ENCODE measurements at places on chromosomes 6 and 20.

DNA sequence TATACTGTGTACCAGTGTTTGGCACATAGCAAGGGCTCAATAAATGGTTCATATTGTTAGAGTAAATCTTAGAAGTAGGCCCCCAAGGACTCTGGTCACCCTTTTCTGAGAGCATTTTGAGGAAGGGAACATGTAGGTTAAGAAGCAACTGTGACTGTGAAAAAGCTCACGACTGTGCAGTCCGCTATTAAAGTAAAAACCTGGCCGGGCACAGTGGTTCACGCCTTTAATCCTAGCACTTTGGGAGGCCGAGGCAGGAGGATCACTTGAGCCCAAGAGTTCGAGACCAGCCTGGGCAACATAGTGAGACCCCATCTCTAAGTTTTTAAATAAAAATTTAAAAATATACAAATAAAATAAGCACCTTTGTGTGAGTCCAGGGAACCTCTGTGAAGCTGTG, 5.0 kb downstream of the ZDHHC14 start:
- no peak for DNase-seq

DNA sequence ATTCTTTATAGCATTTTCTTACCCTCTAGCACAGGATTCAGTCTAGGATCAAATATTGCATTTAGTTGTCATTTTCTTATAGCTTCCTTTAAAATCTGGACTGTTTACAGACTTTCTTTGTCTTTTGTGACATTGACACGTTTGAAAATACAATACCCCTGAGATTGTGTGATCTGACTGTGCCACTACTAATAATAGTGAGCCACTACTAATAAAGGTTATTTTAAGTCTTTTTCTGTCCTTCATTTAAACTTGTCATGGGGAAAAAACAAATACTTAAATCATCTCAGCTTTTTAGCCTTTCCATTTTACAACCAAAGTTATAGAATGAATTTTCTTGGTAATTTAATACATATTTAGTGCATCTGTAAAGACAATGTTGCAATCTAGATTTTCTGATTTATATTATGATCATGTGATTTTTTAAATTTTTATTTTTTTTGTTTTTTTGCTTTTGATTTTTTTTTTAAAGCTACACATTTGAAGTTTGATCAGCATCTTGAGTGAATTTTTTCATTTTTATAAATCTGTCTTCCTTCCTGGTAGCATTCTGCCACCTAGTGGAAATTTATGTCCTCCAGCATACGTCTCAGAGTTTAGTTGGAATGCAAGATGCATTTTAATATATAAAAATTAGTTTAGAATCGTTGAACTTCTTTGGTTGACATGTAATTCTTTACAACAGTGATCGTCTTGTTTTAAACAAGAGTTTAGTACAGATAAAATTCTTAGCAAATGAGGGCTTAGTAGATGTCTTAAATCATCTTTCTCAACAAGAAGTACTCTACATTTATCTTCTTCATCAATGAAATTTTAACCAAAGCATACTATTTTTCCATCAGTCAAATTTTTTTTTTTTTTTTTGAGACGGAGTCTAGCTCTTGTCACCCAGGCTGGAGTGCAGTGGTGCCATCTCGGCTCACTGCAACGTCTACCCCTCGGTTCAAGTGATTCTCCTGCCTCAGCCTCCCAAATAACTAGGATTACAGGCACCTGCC, 119.4 kb downstream of the NCOA3 start:
- DNase-seq = no peak

DNA sequence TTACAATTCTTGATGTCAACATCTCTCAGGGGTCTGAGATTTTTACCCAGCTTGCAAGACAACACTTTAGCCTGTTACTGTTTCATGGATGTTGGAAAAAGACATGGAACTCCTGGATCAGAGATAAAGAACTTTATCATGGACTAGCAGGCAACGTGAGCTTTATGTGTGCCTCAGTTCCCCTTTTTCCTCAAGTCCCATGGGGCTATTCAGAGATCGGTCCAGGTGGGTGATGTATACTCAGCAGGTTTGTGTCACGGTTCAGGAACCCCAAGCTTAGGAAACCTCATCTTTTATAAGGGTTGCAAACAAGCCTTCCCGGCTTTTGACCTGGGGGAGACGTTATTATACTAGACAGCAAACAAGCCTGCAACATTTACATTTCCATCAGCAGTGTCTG, 15.0 kb downstream of the AFG1L start:
- no peak for DNase-seq

GRCh38 chr6:167127785-167128531, 5.1 kb downstream of the CCR6 start:
- DNase-seq = no peak

DNA sequence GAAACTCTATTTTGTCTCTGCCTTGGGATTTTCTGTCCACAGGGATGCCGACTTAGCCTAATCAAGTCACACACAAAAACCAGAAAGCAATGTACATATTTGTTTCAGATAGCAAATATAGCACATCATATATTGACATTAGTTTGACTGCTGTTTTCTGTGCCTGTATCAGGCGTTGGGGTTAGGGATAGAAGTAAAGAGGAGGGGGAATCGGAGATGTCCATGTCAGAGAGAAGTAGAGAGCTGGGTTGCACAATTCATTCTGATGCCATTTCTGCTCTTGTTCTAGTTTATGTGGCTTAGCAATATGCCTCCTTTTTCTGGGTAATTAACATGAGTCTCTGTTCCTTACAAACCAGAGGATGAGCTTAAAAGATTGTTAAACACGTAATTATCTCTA, 14.7 kb upstream of the IPCEF1 start:
- DNase-seq = no peak

- DNase-seq = no peak
Observed at GRCh38 chr6:168116975-168117899, 38.2 kb upstream of the FRMD1 start.

DNA sequence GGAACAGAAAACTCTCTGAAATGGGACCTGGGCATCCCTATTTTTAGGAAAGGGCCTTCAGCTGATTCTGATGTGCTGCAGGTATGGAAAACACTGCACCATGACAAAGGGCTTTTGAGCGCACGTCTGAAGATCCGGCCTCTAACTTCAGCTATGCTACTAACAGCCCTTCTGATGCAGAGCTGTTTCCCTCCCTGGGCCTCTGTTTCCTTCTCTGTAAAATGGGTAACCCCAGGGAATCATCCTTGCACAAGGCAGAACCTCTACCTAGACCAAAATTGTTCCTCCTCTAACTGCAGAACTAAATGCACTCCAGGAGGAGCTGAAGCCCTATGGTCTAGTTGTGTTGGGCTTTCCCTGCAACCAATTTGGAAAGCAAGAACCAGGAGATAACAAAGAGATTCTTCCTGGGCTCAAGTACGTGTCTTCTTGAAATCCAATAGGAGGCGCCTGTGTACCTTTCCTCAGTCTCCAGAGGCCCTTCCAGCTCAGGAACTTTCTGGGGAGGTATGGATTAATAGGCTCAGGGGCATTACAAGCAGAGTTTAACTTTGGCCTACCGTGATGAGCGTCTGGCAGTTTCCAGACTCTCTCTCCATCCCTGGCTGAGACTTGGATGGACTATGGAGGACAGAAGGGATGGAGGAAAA, 5.9 kb downstream of the GPX5 start:
- no peak for DNase-seq

DNA sequence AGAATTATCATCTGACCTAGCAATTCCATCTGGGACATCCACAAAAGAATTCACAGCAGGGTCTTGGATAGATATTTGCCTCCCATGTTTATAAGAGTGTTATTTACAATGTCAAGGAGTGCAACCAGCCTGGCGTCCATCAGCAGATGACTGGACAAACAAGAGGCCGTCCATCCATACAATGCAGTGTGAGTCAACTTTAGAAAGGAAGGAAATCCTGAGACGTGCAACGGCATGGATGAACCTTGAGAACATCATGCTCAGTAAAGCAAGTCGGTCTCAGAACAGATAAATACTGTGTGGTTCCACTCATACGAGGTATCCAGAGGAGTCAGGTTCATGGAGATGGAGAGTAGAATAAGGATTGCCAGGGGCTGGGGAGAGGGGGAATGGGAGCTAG, 46.4 kb downstream of the FOXF2 start:
- no peak for DNase-seq

DNA sequence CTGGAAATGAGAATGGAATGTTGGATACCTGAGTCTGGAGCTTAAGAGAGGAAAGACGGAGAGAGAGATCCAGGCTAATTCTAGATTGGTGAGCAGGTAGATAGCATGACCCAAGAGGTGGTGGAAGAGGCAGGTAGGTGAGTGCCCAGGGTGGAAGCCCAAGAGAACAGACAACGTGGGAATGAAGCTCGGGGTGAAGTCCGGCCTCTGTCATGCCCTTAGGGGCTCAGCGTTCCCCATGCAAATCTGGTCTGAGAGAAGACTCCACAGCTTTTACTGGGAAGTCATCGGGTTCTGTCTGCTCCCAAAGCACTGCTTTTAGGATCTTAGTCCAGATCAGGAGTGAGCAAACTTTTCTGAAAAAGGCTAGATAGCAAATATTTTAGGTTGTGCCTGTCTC, 3.6 kb downstream of the NELFCD start:
- DNase-seq = no peak

DNA sequence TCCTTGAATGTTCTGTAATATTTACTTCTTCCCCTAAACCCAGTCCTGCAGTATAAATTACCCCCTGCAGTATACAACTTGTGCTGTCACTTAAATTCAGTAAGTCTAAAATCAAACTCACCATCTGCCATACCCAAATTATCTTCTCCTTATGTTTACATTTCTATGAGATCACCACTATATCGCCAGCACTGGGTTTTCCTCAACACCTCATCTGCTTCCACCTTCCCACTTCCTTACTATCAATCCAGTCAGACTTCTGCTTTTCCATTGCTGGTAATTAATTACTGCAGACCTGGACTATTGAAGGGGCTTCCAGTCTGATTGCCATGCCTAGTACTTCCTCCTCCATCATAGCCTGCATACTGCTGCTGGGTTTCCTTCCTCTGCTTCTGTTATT, 15.2 kb downstream of the EFHC1 start:
- no peak for DNase-seq

DNA sequence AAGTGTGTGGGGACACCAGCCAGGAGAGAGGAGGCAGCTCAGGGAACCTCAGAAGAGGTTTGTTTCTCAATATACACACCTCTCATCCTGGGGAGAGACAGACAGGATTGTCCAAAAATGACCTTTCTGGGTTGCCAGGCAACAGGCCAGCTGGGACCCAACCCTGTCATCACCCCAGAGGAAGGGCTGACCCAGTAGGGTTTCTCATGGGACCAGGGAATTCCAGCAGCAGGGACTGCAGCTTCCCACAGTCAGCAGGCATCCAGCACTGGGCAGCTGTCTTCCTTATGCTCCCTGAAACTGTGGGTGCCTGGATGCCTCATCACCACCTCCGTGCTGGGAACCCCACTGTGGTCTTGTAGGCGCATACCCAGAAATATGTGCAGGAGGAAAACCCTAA, 1.3 kb downstream of the C20orf202 start:
- no peak for DNase-seq

DNA sequence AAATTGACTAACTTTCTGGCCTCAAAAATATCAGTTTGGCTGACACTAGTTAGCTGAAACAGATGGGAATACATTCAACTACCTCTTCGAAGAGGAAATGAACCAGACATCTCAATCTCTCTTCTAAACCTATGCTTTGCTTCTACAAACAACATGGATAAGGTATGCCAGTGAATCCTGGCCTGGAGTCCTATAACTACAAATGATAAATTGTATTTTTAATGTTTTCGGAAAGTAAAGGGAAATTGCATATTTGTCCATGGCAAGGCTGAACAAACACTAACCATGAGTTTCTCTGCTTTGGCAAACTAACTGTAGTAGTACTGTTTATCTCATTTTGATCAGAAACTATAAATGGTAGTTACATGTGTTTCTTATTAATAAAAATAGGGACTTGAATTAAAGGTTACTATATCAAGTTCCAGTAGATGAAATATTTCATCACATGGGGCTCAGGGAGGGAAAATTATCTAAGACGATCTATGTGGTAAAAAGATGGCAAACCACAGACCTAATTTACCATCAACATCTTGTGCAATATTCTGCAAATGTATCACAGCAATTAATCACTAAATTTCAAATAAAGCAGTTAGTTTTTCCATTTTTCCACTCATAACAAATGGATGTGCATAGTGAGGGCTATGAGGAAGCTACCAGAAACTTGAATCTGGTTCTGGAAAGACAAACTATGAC, 76.8 kb downstream of the COL12A1 start:
- DNase-seq = no peak

DNA sequence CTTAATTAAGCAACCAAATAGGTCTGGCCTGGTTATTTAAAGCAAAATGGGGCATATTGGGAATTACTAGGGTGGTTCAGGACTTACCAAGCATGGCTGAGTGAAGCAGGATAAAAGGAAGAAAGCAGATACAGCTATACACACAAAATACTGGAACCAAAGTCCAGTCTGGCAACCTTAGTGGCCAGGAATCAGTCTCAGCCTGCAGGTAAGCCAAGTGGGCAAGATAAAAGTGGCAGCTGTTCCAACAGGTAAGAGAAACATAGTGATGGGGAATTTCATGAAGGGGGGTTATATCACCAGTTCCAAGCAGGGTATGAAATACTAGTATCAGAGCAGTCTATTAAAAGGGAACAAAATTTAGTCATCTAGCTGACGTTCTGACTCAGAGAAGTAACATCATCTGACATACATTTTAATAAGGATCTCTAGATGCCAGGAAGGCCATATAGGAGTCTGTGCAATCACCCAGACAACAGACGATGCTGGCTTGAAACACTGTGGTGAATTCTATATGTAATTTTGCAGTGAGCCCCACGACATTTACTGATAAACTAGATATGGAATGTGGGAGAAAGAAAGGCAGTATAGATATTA, 292.1 kb upstream of the HSF2 start:
- DNase-seq = no peak

DNA sequence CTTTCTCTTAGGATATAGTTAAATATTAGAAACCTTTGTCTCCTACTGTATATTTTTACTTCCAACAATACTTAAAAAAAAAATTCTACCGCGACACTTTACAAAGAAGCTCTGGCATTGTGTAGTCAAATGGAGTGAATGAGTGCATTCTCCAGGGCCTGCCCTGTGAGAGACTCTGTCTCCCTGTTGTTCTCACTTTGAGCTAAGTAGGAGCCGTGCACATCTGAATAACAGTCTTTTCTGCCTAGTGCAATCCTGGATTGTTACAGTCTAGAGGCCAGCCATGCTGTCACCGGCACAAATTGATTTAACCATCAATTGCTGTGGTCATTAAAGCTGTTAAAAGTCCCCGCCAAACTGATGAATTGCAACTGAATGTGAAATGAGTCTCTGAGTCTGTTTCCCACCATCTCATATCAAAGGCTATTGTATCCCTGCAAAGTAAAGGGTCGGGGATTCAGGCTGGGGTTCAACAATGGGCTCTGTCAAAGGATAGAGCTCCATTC, 156.0 kb downstream of the RFPL4B start:
- no peak for DNase-seq

- peak; percentile 30 for DNase-seq
Observed at GRCh38 chr6:53483423-53484353, 61.2 kb downstream of the GCLC start.

DNA sequence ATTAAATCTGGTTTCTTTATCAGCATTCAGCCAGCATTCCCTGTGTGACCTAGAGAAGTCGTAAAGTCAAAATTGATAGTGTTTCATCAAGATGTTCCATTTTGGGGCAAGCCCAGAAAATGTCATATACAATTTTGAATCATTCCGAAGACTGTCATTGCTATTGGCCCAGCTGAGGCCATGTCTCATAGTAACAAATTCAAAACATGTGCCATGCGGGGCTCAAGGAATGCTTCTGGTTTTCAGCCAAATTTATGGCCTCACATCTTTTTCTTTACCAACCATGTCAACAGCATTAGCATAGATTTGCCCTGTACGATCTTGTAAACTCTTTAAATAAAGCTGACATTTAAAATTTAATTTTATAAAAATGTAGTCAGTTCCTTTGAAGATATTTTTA, 314.7 kb downstream of the PAX1 start:
- no peak for DNase-seq

- DNase-seq = no peak
Observed at GRCh38 chr6:13241364-13241763, 87.0 kb downstream of the TBC1D7 start.
